ENCODE measurements at places on chromosomes 3 and 15. TPM values are rescaled to one million over a fixed set of nuclear protein-coding genes. Genes with fewer than 3 reads are reported as not detected.

Gene GXYLT2
- 5.8 TPM for polyA plus RNA-seq

Gene VEPH1
- polyA plus RNA-seq, result 0.39 TPM

Gene ATP1B3
- polyA plus RNA-seq, result 245 TPM

Gene BCHE
- not detected for polyA plus RNA-seq

Gene GOLGA8T
- not detected for polyA plus RNA-seq

Gene CLDN16
- polyA plus RNA-seq, result 0.08 TPM

Gene IL17RB
- 0.18 TPM for polyA plus RNA-seq

Gene CFAP92
- 0.29 TPM for polyA plus RNA-seq

Gene MESP2
- polyA plus RNA-seq, result 0.10 TPM

Gene GABRB3
- not detected for polyA plus RNA-seq

Gene PCBP4
- polyA plus RNA-seq, result 65.6 TPM

Gene TRIM69
- polyA plus RNA-seq, result 4.5 TPM

Gene CFAP20DC
- 5.9 TPM for polyA plus RNA-seq

Gene TTC14
- polyA plus RNA-seq, result 12.9 TPM

Gene MYO5C
- polyA plus RNA-seq, result 1.2 TPM

Gene SLC28A2
- polyA plus RNA-seq, result not detected

Gene C3orf22
- polyA plus RNA-seq, result not detected

Gene ABHD2
- 29.6 TPM for polyA plus RNA-seq

Gene CFAP44
- 0.46 TPM for polyA plus RNA-seq

Gene CD80
- not detected for polyA plus RNA-seq
